ENCODE measurements at places on chromosomes 5 and 9. TPM values are rescaled to one million over a fixed set of nuclear protein-coding genes. Genes with fewer than 3 reads are reported as not detected.

GRCh38 chr5:112232667-112233066, 186.4 kb downstream of the EPB41L4A start:
- no peak for DNase-seq

Gene PCDHA5
- total RNA-seq: not detected

GRCh38 chr5:115749016-115749415, 67.4 kb downstream of the CDO1 start:
- no peak for DNase-seq

GRCh38 chr9:90821697-90822096, 20.1 kb downstream of the SYK start:
- no peak for DNase-seq

Gene FOXD4L3
- not detected for total RNA-seq

GRCh38 chr5:158303883-158304282, 444.9 kb upstream of the CLINT1 start:
- no peak for DNase-seq

GRCh38 chr5:80246995-80247729, 8.7 kb downstream of the SERINC5 start:
- peak; percentile 89 for DNase-seq

DNA sequence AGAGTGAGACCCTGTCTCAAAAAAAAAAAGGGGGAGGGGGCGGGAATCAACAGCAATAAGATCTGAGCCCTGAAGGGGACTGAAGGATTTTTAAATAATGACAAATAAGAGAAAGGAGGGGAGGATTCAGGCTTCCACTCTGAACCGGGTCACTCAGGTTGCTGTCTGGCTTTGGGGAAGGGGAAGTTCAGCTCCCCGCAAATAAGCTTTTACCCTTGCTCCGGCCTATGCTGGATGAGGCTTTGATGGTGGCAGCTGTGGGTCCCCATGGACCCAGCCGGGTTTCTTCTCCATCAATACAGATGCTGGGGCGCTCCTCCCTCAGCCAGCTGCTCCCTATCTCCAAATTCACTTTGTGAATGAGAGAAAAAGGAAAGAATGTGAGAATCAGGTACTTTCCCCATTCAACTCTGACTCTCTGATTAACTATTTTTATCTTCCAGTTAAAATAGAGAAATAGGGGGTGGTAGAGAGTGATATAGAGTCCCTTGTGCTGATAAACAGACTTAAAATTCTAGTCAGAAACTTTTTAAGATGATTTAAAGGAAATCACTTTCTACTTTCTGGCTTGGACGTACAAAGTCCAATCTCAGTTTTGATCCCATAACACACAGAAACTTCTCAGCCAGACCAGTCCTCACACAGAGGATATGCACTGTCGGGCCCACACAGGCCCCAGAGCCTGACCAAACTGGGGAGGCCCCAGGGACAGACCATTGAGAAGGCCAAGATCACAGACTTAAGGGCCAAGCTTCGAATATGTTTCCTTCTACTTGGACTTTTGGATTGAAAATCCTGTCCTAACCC, 39.6 kb downstream of the C5orf15 start:
- no peak for DNase-seq

Gene ENTREP1
- not detected for total RNA-seq

GRCh38 chr5:31531543-31531887, 378 bp downstream of the DROSHA start:
- peak; percentile 30 for DNase-seq

Gene CCNI2
- total RNA-seq: 0.27 TPM

GRCh38 chr9:75935591-75935990, 45.1 kb downstream of the PCSK5 start:
- no peak for DNase-seq

DNA sequence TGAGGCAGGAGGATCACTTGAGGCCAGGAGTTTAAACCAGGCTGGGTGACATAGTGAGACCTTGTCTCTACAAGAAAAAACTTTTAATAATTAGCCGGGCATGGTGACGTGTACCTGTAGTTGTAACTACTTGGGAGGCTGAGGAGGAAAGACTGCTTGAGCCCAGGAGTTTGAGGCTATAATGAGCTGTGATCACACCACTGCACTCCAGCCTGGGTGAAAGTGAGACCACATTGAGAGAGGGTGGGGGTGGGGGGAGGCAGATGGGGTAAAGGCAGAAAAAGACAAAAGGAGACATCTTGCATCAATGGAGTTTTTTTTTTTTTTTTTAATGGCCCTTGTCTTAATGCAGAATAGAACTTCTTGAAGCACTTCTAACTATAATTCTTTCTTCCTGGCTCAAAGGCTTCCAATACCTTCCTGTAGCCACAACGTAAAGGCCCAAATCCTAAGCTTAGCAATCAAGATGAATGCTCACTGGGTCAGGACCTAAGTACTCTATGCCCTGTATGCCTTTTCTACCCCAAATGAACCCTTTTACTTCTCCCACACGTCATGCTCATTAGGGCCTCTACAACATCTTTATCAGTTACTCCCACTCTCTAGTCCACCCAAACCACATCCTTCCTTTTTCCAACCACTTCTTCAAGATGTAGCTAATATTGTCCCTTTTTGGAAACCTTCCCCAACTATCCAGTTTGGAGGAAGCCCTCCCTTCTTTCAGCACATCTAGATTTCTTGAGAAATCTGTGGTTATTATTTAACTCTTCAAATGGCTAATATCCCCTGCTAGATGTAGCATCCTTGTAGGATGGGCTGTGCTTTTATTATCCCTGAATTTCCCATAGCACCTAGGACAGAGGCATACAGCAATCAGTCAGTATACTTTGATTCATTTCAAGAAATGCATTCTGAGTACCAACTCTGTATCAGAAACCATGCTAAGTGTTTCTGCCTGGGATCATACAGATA, 40.8 kb downstream of the CSF2 start:
- no peak for DNase-seq

Gene TLX3
- not detected for total RNA-seq

DNA sequence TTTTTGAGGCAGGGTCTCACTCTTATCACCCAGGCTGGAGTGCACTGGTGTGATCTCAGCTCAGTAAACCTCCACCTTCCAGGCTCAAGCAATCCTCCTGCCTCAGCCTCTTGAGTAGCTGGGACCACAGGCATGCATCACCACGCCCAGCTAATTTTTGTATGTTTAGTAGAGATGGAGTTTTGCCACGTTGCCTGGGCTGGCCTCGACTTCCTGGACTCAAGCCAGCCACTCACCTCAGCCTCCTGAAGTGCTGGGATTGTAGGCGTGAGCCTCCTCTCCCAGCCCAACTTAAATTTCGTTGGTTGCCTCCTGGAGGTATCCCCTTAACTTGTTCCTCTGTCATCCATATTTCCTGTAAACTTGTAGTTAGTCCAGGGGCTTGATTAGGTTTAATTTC, 47.2 kb downstream of the RAB24 start:
- DNase-seq: peak; percentile 47

DNA sequence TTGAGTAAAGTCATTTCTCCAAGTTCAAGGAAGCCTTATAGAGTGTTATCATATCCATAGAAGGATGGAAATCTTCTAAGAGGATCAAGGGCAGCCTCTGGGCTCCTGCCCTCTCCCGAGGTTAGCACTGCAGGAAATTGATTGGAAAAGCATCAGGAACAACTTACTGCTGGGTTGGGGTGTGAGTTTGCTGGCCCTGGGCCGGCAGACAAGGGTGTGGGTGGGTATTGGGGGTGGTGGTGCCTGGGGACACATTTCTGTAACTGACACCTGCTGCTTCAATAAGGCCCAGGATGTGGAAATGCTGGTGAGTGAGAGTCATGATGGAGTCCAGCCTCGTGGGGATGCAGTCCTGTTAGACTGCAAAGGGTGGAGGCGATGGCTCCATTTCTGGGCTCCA, 5.5 kb downstream of the CSF2 start:
- DNase-seq: no peak

DNA sequence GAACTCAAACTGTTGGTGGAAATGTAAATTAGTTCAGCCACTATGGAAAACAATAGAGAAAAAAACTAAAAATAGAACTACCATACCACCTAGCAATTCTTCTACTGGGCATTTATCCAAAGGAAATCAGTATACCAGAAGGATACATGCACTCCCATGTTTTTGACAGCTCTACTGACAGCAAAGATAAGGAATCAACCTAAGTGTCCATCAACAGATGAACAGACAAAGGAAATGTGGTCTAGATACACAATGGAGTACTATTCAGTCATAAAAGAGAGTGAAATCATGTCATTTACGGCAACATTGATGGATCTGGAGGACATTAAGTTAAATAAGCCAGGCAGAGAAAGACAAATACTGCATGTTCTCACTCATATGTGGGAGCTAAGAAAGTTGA, 21.8 kb upstream of the C9orf40 start:
- DNase-seq: no peak

Gene NUTM2F
- total RNA-seq: not detected

GRCh38 chr9:26723486-26723885, 169.1 kb downstream of the CAAP1 start:
- peak; percentile 36 for DNase-seq

Gene RAD1
- 30.9 TPM for total RNA-seq

- no peak for DNase-seq
Observed at GRCh38 chr5:59516161-59516560, 377.4 kb downstream of the PDE4D start.

GRCh38 chr9:79670269-79670961, 98.7 kb downstream of the TLE4 start:
- DNase-seq: no peak

Gene TRIM36
- total RNA-seq: 0.10 TPM

DNA sequence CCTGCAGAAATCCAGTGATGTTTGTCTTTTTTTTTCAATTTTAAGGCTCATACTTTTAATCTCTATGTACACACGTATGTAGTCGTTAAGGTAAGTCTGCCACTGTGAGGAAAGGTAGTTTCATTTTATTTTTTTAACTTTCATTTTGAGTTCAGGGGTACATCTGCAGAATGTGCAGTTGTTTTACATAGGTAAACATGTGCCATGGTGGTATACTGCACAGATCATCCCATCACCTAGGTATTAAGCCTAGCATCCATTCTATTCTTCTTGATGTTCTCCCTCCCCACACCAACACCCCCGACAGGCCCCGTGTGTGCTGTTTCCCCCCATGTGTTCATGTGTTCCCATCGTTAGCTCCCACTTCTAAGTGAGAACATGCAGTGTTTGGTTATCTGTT, 19.7 kb downstream of the MUSK start:
- DNase-seq: no peak

DNA sequence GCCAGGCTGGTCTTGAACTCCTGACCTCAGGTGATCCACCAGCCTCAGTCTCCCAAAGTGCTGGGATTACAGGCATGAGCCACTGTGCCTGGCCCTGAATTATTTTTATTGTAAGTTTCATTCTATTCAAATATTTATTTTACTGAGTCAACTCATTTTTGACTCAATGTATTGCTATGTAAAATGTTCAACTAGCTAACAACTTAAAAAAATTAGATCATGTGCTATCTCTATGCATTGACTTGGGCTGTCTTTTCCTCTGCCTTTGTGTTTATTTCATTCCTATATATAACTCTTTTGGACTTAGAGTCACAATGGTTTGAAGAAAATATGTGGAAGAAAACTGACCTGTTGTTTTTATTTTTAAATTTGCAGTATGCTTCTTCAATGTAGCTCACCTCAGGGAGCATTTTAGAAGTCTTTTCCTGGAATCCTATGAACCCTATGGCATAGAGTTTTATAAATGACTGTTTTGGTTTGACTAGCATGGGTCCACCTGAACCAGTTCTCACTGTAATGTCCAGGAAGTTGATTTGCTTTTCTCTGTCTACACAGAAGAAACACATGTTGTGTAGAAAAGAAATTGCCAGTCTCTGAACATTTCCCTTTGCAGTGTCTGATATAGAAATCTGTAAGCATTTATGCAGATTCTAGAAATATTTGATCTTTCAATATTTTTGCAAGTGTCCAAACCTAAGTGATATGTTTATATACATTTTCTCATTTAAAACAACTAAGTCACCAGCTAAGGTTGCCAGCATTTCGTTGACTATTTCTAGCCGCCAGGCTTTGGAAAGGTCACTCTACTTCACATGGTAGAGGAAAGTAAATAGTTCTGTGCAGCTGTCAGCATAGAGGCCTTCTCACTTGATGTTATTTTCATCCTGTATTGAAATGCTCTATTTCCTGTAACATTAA, 138.8 kb downstream of the PCSK1 start:
- DNase-seq: peak; percentile 32

Gene NPR3
- 5.8 TPM for total RNA-seq

All from MG63 (cell line).